ENCODE measurements at places on chromosomes 13 and 19.

- no peak for DNase-seq
Observed at GRCh38 chr13:111233080-111233479, 87.4 kb upstream of the TEX29 start.

DNA sequence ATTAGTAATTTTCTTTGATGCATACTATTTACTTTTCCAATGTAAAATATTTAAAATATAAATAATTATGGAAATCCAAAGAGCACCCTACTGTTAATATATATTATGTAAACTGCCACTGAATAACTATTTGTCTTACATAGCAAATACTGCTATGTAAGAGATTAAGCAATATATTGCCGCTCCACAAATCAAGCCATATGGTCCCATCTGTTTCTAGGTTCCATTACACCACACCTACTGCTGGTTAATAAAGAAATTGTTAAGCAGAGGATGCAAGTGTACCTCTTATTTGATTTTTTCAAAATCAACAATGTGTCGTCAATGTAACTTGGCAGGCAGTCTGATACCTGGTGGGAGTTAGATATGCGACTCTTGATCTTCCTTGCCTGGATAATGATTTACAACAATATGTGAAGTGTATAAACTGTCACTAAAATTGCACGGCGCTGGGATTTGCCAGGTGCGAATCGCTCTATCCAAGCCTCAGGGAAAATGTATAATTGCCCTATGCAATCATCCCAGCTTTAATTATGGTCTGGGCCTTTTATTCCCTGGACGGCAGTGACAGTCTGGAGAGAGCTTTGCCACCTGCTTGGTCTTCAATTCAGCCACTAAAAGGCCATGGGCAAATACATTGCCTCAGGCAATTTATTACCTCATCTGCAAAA lies 16.0 kb downstream of the SMAD9 start:
- no peak for DNase-seq

DNA sequence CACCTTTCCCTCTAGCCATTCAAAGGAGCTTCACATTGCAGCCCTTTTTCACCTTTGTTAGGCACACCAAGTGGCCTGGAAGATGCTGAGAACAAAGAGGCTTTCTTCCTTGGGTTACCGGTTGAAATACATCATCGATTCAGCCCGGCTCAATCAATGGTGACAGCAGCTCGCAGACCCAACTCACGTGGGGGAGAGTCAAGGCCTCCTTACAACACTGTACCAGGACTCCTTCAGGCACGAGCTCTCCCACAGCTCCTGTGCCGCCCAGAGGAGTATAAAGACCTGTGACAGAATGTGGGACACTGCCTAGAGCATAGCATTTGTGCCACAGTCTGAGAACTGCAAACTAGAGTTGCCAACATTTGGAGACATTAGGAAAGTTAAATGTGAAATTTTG lies 3.9 kb upstream of the LRRC63 start:
- DNase-seq: no peak

DNA sequence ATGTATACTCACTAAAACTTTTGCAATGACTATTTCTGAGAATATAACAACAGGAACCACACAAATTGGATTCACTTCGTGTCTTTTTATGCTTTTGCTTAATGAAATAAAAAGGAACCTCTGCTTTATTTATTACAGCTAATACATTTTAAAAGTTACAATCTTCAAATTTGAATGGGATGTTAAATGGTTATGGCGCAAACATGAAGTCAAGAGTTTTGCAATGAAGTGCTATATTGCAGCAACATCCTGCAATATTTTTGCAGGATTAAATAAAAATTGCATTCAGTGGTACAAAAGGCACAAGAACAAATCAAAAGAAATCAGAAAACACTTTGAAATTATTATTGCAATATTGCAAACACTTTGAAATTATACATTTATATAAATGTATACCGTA lies 1519.0 kb upstream of the MIR17HG start:
- no peak for DNase-seq

DNA sequence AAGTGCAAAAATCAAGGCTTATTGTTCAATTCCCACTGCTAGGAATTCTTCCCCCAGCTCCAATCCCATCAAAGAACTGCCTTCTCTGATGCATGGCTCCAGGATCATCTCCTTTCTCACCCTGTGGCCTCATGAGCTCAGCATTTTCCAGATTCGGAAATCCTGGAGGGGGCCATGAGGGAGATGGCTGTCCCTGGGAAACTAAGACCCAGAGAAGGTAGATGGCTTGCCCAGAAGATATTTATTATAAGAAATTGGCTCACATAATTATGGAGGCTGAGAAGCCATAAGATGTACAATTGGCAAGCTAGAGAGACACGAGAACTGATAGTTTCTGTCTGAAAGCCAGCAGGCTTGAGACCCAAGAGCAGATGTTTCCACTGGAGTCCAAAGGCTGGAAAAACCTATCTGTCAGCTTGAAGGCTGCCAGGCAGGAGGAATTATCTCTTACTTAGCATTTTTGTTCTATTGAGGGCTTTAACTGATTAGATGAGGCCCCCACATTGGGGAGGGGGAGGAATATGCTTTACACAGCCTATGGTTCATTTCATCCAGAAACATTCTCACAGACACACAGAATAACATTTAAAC lies 58.6 kb downstream of the GADD45B start:
- no peak for DNase-seq

DNA sequence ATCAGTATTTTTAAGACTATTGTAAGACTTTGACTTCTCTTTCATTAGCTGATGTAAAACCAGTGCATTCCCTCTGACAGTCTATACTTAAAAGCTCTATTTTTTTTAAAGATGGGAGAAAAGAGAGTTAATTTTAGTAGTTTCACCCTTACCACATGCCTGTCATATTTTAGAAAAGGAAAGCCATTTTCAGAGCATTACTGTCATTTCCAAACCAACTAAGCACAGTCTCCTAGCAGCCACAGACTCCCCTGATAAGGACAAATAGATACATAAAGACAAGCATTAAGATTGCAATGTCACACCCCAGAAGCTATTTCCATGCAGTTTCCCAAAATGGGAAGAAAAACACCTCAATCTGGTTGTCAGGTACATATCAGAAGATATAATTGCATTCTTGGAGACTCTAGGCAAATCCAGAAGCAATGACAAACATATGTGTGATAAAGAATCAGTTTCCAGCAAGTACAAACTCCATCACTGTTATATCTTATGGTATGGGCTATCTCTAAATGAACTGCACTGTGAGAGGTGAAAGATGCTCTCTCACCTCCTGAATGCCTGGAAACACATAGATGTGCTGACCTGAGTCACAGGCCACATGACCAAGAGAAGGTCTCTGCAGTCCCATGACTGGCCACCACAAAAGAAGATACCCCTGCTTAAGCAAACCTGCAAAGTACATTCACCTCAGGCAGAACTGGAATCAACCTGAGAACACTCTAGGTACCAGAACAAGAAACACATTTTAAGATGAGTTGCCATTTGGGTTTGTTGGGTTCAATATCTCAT lies 303.3 kb downstream of the POU4F1 start:
- no peak for DNase-seq

GRCh38 chr19:45324349-45324907 lies 1.8 kb upstream of the CKM start:
- no peak for DNase-seq

GRCh38 chr13:26133851-26134250 lies 82.0 kb upstream of the SHISA2 start:
- DNase-seq: no peak

DNA sequence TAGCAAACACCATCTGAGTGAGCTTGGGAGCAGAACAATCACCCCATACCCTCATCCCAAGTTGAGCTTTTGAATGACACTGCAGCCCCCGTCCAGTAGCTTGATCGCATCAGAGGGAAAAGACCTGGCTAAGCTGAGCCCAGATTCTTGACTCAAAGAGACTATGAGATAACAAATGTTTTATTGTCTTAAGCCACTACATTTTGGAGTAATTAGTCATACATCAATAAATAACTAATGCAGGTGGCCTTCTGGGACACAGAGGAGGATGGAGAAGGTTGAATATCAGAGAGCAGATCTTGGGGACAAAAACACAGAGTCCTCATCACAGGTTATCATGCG lies 24.6 kb upstream of the IGSF23 start:
- DNase-seq: no peak

- no peak for DNase-seq
Observed at GRCh38 chr13:34826432-34826831, 115.6 kb upstream of the NBEA start.

- no peak for DNase-seq
Observed at GRCh38 chr19:39878398-39878797, 32.2 kb upstream of the FBL start.

- DNase-seq: no peak
Observed at GRCh38 chr19:2060884-2061494, 9.9 kb upstream of the MKNK2 start.

DNA sequence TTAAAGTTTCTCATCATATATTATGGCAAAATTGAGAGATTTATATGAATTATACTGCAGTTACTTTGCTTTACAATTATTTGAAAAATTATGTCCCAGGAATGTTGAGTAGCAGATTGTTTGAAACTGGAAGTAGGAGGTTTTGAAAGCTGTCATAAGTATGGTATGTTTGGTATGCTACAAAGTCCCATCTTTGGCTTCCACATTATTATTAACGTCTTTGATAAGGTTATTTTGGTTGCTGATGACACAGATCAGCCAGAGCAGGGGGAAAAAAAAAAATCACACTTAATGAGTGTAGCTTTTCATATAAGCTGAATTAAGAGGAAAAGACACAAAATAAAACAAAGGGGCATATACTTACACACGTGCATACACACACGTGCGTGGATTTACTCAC lies 130.1 kb downstream of the SLITRK1 start:
- no peak for DNase-seq

DNA sequence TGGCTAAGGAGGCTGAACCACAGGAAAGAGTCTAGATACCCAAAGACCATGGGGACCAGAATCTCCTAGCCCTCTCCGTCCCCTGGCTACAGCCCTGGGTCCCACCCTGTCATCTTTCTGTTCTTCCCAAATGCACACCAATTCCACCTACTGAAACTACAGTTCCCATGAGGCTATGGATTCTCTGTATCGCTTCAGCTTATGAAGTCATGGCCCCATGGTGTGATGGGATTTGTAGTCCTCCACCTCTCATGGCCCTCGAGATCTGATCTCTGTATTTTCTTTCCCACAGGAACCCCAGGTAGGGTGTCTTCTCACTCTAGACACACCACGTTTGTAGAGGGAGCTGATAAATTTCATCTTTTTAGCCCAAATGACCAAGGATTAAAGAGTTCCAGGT lies 11.8 kb downstream of the PTPRH start:
- no peak for DNase-seq

GRCh38 chr13:53631511-53631910 lies 602.9 kb downstream of the OLFM4 start:
- DNase-seq: no peak

- DNase-seq: no peak
Observed at GRCh38 chr19:12711187-12711586, 12.5 kb downstream of the TNPO2 start.

DNA sequence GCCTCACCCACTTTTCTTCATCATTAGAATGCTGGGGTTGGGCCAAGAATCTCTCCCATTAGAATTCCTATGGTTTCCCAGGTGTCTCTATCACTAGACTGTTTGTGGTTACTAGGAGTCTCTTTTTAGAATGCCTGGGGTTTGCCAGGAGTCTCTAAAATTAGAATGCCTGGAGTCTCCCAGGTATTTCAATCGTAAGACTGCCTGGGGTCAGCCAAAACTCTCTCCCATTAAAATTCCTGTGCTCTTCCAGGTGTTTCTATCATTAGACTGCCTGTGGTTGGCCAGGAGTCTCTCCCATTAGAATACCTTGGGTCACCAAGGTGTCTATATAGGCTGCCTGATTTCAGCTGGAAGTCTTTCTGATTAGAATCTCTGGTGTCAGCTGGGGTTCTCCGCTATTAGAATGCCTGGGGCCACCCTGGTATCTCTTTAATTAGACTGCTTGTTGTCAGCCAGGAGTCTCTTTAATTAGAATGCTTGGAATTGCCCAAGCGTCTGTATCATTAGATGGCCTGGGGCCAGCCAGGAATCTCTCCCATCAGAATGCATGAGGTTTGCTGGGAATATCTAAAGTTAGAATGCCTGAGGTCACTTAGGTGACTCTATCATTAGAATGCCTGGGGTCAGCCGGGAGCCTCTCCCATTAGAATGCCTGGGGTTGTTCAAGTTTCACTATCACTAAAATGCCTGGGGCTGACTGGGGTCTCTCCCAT lies 1479.2 kb downstream of the UQCRFS1 start:
- no peak for DNase-seq

- no peak for DNase-seq
Observed at GRCh38 chr19:6774821-6775707, 2.6 kb downstream of the VAV1 start.

DNA sequence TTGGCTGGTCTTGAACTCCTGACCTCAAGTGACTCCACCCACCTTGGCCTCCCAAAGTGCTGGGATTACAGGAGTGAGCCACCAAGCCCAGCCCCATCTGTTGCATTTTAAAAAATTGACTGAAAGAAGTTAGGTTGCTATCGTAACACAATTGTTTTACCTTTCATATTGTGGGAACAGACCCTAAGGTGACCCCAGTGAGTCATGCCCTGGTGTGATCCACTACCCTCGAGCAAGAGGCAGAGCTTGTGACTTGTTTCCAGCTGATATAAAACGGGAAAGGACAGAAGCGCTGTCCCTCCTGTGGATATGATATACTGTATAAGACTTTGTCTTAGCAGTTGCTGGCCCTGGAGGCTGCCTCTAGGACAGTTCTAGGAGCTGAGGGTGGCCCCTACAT lies 308.6 kb downstream of the HS6ST3 start:
- DNase-seq: no peak

- DNase-seq: no peak
Observed at GRCh38 chr13:20991741-20992520, 69.5 kb downstream of the LATS2 start.

- DNase-seq: no peak
Observed at GRCh38 chr19:47582320-47582909, 9.5 kb upstream of the ZNF541 start.

- DNase-seq: no peak
Observed at GRCh38 chr19:4360641-4361151, 17.3 kb downstream of the MPND start.

GRCh38 chr19:29681422-29682235 lies 16.4 kb downstream of the PLEKHF1 start:
- DNase-seq: no peak

GRCh38 chr13:33543089-33543459 lies 257.5 kb upstream of the STARD13 start:
- DNase-seq: no peak

DNA sequence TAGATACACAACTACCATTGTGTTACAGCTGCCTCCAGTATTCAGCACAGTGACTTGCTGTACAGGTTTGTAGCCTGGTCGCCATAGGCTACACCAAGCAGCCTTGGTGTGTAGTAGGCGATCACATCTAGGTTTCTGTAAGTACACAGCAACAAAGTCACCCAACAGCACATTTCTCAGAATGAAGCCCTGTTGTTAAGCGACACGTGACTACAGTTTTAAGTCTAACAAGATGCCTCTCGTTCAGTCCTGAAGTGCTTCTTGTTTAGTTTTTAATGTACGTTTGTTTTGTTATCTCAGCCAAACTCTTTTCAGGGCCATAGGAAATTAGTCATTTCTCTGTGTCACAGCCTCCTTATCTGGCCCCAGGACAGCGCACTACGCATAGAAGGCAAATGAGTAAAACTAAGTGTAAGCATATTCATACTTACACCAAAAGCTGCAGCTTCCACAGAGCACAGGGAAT lies 50.0 kb upstream of the GPR183 start:
- DNase-seq: no peak
